ENCODE measurements at places on chromosomes 12 and 14. TPM values are rescaled to one million over a fixed set of nuclear protein-coding genes. Genes with fewer than 3 reads are reported as not detected.

The PTGER2 gene
- 289 TPM for polyA plus RNA-seq

The ZCRB1 gene
- polyA plus RNA-seq, result 89.1 TPM

The TESPA1 gene
- 104 TPM for polyA plus RNA-seq

The SLC39A5 gene
- polyA plus RNA-seq, result not detected

The UNC79 gene
- not detected for polyA plus RNA-seq

The TEP1 gene
- polyA plus RNA-seq, result 9.1 TPM

The TAS2R8 gene
- not detected for polyA plus RNA-seq

Measured in CD8-positive, alpha-beta memory T cell (primary cell).